ENCODE measurements at places on chromosomes 5 and 9.
A peak's percentile ranks its signal among the peaks of the same experiment; 100 is the strongest.

GRCh38 chr5:71830681-71831539 lies 111.8 kb downstream of the CARTPT start:
- DNase-seq: no peak

GRCh38 chr9:23586906-23587305 lies 239.1 kb downstream of the ELAVL2 start:
- DNase-seq: no peak

DNA sequence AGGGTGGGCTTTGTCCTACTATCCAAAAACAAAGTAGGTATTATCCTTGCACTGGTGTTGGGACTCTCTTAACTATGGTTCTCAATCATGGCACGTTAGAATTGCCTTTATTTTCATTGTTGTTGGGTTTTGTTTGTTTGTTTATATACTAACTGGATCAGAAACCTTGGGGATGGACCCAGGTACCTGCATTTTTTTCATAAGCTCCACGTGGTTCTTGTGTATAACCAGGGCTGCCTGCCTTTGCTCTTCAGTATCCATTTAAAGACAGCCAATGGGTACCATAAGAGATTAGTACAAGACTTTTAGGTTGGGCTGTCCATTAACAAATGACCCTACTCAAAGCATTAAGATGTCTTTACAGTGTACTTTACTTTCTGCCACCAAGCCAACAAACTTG lies 2.5 kb upstream of the SSBP2 start:
- DNase-seq: no peak

- DNase-seq: no peak
Observed at GRCh38 chr5:37391591-37391990, 12.5 kb downstream of the WDR70 start.

DNA sequence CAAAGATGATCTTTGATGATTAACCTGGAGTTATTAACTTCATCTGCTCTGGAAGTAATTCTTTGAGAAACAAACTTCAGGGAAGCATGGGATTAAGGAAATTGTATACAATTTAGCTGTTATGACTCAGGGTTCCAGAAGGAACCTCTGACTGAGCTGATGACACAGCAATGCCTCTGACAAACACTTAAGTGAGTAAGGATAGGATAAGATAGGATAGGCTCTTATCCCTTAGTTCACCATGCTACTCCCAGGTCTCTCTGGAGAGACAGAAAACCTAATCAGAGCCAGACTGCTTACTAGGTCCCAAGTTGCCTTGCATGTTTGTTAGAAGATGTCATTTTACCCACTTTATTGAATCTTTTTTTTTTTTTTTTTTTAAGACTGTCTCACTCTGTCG lies 12.6 kb upstream of the TMEM38B start:
- no peak for DNase-seq

DNA sequence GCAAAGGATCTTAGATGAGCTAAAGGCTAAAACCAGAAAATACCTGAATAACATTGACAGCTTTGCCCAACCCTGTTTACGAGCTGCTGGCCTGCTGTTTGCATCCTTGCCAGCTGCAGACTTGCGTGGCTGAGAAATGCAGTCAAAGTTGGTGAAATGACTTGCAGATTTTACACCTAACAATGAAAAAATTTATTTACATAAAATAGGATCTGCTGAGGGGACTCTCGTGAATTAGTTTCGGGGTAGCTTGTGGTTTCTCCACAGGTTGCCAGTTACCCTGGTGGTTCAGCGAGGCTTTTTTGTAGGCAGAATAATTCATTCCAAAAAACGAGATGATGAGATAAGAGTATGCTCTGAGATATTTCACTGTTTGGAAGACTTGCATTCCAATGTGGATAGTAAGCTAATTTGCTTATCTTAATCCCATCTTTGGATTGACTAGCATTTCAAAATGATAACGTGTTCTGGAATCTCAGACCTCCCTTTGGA lies 65.7 kb upstream of the FANCC start:
- no peak for DNase-seq

GRCh38 chr9:77271023-77271690 lies 93.8 kb downstream of the VPS13A start:
- no peak for DNase-seq

DNA sequence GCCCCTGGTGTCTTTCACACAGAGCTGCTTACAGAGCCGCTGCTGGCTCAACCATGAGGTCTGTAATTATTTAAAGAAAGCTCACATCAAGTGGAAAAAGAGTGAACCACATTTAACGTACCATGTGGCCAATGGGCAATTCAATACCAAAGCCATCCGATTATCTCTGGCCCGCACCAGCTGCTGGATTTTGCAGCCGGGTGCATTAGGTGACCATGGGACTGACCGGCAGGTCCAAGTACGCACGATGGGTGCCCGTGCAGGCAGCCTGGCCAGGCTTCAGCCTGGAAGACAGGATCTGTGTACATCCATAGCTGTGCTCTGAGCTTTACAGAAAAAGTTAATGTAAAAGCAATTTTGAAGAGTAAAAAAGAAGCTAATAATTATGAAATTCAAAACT lies 20.5 kb downstream of the PPARGC1B start:
- no peak for DNase-seq

DNA sequence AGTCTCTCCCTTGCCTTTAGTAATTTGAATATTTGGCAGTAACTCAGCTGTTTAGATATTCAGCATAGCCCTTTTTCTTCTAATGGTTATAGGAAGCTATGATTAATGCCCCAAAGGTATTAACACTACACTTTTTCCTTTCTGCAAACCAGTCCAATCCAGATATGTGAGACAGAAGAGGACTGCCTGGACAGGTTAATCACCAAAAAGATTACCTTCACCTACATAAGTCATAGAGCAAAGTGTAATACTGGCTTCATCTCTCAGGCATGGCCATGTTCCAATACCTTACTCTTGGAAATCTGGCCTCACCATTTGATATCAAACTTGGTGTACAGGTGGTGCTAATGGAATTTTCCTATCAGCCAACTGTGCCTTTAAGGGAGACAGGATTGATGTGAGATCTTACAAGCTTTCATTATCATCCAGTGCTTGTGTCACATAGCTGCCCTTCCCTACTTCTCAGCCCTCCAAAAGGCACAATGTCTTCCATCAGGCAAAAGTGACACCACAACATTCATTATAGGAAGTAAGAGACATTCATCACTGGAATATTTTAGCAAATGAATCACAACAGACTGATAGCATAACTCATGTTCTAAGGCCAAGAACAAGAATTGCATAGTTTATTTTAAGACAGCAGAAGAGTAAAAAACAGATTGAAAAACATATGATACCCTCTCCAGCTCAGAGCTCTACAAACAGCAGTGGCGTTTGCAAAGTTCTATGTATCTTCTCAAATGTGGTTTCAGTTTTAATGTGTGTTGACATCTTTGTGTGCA lies 91.2 kb upstream of the PAM start:
- no peak for DNase-seq

- DNase-seq: no peak
Observed at GRCh38 chr5:61281686-61282085, 50.4 kb upstream of the ZSWIM6 start.

DNA sequence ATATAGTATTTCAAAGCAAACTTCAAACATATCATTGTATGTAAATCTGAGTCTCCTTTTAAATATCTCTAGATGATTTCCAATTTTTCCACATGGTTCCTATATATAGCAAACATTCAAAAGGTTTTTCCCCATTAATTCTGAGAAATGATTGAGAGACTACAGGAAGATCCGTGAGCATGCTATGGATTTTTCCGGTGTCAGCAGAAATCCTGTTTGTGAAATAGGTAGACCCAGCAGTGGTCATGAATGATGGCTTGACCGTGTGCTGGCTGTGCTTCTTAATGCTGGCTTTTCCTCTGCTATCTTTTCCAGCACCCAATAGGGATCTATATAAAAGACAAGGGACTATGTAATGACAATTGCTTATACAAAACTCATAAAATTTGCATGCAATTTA lies 485.3 kb downstream of the PSAT1 start:
- DNase-seq: no peak

DNA sequence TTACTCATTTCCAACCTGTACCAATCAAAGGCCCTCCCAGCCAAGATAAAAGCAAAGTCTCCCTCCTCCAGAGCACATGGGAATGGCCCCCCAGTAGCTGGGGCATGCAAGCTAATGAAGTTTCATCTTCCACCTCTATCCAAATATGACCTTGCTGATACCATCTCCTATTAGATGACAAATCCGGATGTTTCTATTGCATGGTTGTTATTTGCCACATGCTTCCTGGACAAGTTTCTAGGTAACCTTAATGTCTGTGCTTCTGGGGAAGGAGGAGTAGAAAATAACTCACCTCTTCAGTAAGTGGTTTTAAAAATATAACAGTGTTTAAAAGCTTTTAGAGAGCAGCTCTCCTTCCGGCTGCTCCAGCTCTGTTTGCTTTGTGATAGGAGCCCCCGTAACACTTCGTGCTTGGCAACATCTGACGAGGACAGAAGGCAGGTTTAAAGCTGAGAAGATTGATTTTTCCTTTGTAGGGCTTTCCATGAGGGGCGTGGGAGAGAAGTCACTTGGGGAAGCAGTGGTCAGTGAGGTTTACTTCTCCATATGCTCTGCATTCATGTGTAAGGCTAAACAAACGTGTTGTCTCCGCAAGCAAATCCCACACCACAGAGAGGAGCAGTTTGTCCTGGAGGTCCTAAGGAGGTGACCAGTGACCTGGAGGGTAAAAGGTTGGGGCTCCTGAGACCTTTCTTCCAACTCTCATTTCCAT lies 40.3 kb upstream of the GLRX start:
- DNase-seq: no peak

GRCh38 chr9:112364761-112365160 lies 15.1 kb upstream of the HSDL2 start:
- DNase-seq: no peak

GRCh38 chr5:76305269-76305668 lies 97.8 kb upstream of the IQGAP2 start:
- DNase-seq: no peak

DNA sequence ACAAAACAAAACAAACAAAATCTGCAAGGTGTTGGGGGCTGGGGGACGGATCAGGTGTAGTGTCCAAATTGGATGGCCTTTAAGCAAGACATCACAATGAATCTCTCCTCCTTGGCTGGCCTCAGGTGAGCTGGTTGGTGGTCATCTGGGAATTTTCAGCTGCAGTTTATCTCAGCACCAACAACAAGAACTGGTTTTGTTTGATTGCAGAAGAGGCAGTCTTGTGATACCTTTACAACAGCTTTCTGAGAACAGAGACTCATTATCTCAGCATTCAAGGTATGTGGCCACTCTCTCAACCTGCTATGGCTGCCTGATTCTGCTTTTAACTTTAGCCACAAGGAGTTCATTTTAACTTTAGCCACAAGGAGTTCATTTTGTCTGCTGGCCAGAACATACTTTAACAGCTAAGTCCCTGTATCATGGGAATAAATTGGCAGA lies 1543.4 kb downstream of the EFNA5 start:
- no peak for DNase-seq

GRCh38 chr5:73008831-73009230 lies 53.0 kb downstream of the FCHO2 start:
- no peak for DNase-seq

GRCh38 chr5:74641735-74642542 lies 1.4 kb upstream of the ENC1 start:
- peak; percentile 25 for DNase-seq

GRCh38 chr9:366620-367019 lies 152.0 kb downstream of the DOCK8 start:
- no peak for DNase-seq

GRCh38 chr5:10793785-10794184 lies 32.8 kb upstream of the DAP start:
- no peak for DNase-seq

DNA sequence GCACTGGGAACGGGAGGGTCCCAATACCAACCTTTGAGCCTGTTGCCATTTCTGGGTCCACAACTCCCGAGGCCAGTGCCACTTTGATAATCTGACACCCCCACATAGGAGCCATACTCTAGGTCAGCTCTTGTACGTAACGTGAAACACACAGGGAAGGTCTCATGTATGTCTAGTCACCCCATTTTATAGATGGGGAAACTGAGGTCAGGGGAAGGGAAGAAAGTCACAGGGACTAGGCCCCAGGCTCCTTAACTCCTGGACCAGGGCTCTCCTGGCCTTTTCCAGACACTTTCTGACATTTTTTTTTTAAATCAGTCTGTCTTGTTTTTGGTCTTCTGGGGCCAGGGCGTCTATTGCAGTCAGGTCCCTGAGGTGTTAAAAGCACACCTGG lies 80.3 kb upstream of the SLC25A51 start:
- no peak for DNase-seq

DNA sequence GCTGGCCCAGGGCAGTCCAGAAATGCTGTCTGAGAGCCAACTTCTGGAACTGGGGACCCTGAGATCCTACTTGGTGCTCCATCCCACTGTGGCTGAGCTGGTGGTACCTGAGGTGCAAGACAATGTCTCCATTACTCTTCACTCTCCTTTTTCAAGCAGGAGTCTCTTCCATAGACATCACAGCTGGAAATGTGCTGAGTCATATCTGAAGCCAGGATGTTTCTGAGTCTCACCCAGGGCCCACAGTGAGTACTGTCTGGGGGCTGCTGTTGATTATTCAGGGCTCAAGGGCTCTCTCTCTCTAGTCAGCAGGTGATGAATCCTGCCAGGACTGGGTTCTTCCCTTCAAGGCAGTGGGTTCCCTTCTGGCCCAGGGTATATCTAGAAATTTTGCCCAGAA lies 145.2 kb upstream of the TAS2R1 start:
- no peak for DNase-seq

- no peak for DNase-seq
Observed at GRCh38 chr9:73916016-73916673, 581.0 kb upstream of the RORB start.

DNA sequence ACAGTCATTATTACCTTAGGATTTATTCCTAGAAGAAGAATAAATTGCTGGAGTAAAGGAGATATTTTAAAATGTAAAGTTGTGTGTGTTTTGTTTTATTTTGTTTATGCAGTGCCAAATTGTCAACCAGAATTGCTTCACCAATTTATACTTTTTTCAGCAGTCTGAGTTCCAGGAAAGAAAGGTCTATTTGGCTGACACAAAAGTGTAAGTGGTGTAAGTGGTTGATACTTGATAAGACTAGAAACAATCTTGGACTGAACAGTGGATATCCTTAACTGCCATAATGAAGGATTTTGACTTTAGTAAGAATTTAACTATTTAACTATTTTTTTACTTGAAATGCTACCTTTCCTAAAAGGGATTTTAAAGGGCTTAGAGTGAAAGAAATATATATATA lies 37.7 kb downstream of the TYRP1 start:
- no peak for DNase-seq

GRCh38 chr9:74570879-74571512 lies 73.9 kb downstream of the RORB start:
- DNase-seq: no peak

DNA sequence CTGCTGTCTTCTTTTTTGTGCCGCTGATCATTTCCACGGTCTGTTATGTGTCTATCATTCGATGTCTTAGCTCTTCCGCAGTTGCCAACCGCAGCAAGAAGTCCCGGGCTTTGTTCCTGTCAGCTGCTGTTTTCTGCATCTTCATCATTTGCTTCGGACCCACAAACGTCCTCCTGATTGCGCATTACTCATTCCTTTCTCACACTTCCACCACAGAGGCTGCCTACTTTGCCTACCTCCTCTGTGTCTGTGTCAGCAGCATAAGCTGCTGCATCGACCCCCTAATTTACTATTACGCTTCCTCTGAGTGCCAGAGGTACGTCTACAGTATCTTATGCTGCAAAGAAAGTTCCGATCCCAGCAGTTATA lies 17.1 kb downstream of the F2R start:
- no peak for DNase-seq
